Mucosa of gallbladder (tissue), 1 donor: ENCODE measurements at places on chromosomes 3 and 15. TPM values are rescaled to one million over a fixed set of nuclear protein-coding genes. Genes with fewer than 3 reads are reported as not detected.

ADGRG7 gene
- 2.0 TPM for total RNA-seq

DNA sequence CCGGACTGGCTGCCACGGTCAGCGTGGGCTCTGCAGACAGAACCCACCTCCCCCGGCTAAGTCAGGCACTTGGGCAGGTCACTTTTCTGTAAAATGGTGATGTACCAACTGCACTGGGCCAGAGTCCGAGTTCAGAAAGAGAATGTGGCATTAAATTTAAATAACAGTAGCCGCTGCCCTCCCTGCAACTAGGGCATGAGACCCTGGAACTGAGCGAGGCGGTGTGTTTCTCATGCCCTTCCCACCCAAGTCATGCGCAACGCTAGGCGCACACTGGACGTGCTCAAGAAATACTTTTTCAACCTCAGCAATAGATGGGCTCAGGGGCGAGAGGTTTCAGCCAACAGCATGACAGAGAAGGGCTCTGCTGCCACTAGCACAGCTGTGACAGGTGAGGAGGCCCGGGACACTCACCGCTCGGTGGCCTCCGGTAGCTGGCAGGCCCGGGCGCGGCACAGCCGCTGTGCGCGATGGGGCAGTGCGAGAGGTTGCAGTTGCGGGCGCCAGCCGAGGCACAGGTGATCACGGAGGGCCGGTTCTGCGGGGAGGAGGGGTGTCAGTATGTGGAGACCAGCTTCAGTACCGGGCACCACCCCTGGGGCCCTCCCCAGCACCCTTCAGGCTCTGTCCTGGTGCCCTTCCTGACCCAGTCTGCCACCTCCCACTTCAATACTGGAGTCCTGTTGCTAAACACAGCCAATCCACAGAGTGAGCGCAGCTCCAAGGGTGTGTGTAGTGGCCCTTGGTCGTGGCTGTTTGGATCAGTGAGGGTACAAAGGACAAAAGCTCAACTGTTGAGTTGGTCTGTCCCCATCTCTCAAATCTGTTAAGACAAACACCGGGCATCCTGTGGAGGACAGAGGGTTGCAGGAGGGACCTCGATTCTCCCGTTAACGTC is 84.5 kb downstream of the VGLL4 start:
- DNase-seq: no peak

DNA sequence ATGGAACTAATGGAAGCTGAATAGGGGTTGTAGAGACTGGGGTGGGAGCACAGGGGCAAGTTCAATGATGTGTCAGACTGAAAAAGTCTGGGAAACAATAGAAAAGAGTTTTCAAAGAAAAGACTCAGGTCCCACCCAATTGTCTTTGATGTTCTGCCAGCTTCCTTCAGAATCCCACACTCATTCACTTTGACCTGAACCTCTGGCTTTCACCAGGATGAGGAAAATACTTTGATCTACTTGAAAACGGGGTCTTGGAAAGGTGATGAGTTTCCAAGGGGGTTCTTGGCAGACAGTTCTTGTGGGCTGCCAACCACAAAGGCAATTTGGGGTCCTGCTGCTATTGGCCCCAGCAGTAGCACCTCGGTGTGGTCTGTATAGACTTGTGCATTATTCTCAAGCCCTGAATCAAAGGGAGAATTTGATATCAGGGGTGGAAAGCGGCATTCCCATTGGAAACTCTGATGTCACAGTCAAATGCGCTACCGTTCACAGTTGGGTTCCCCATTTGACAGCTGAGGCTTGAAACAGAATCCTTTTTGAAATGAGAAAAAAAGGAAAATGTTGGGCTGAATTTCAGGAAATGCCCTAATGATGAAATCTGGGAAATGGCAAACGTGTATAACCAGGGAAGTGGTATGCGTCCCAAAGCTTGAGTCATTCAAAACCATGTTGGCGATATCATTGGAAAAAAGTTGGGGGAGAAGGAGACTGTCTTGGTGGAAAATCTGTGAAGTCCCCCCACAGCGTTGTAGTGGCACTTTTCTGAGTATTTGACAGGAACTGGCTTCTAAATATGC is 229.2 kb upstream of the LRTM1 start:
- no peak for DNase-seq

DNA sequence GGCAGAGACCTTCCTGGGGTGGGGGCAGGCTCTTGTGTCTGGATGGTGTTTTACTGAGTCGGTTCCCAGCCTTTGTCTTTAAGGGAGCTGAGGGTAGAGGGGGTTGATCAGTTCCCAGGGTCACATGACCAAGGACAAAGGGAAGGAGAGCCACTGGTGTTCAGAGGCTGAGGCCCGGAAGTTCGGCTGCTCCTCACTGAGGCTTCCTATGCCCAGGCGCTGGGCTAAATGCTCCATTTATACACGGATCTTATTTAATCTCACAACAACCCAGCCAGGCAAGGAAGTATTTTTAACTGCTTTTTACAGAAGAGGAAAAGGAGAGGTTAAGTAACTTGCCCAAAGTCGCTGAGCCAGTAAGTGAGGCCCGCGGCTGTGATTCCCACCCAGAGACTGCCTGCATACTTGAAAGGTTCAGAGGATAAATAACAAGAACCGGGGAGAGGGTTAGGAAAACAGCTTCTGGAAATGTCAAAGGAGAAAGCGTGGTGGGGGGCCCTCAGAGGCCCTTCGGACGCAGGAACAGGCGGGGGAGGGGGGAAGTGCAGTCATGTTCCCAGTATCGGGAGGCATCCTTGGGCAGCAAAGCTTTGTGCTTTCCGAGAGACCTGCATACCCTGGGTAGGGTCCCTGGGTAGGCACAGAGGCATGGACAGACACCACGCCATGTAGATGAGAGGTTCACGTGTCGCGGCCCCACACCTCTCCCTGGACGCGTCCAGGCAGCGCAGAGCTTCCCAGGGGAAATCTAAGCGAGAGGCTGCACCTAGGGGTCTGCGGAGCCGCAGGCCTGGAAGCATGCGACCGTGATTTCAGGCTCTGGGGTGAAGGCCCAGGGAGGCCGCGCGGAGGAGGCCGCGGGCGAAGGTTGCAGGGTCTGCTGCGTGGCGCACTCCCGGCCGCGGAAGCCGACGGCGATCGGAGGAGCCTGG is 21.3 kb downstream of the EPHB3 start:
- DNase-seq: peak; percentile 50

STRA6 gene
- total RNA-seq: 0.75 TPM

DNA sequence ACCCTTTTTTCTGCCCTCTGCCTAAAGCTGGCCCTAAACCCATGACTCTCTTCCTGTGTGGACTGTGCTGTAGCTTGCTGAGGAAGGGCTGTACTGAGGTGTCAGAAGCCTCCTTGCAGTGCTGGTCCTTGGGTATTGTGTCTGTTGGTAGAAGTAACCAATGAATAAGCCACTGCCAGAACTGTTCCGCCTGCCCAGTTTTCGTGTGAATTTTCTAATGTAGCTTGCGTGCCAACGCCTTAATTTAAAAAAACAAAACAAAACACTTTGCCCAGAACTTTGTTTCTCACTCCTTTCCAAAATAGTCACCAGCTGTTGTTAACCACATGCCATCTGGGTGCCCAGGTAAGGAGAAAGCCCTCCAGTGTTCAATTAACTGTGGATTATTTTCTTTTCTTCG is 101.9 kb downstream of the KLHL25 start:
- DNase-seq: no peak

- no peak for DNase-seq
Measured at GRCh38 chr3:112167758-112168157, 34.7 kb upstream of the GCSAM start.

DNA sequence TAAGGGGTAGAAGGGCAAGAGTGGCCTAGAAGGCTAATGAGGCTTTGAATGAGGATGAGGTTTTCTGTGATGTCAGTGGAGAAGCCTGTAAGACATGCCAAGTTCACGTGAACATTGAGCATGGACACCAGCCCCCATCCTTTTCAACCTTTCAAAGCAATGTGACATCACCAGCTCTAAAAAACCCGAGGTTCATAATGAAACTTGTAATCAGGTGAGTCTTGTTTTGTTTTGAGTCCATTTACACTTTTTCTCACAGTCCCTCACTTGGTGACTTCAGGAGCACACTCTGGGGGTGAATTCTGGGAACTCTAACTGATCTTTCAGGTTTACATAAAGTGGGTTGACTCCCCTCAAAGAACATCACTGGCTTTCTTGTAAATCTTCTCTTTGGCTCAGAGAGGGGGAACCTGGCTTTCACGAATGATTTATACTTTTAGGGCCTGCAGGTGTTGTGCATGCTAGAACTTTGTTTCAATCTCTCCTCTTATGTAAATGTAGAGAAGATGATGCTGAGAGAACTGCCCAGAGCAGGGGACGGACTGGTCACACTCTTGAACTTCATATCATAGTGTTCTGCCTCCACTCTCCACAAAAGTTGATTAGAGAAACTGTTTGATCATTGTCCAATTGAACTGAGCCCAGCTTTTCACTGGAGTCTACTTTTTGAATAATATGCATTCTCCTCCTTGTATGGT is 224.7 kb upstream of the SATB1 start:
- DNase-seq: no peak

DOCK3 gene
- 1.3 TPM for total RNA-seq

DNA sequence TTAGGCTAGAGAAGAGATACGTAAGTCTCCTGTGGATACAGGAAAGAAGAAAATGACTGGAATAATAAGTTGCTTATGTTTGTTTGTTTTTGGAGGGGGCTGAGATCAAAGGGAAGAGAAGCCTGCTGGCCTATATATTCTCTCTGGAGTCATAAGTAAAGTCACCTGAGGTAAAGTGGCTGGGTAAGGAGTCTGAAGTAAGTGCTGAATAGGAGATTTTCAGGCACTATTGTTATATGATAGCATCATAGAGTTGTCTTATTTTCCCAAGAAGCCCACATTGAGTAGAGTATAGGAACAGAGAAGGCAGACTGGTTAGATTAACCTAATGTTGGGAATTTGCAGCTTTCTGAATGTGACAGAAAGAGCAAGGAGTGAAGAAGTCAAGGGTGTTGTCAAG is 10.7 kb downstream of the TBC1D23 start:
- no peak for DNase-seq

FEZF2 gene
- total RNA-seq: not detected

- DNase-seq: no peak
Measured at GRCh38 chr3:102180280-102180931, 254.4 kb upstream of the ZPLD1 start.

DNA sequence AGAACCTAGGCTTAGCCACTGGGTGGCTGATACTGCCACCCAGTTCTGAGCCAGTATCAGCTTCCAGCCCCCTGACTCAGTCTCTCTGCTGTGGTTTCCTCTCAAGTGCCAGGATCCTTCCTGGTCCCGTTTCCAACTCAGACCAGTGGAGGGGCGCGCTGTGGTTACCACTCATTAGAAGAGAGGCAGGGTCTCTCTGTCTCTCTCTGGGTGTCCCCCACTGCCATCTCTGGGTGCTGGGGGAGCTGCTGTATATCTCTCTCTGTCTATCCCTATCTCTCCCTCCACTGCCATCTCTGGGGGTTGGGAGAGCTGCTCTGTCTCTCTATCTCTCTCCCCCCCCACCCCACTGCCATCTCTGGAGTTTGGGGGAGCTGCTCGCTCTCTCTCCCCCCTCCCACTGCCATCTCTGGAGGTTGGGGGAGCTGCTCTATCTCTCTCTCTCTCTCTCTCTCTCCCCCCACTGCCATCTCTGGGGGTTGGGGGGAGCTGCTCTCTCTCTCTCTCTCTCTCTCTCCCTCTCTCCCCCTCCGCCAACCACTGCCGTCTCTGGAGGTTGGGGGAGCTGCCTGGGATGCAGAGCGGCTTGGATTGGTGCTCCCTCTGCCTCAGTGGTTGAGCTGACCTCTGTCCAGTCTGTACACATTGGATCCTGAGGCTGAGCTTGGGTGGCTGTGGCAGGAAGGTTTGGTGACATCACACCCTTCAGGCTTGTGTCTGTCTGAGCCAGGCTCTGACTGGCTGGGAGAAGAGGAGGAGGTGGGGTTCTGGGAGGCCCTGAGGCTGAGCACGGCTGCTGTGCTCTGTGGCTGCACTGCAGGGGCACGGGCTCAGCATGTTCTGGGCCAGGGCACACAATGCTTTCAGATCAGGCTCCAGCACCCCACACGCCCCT is 98.9 kb downstream of the APBA2 start:
- DNase-seq: no peak

DNA sequence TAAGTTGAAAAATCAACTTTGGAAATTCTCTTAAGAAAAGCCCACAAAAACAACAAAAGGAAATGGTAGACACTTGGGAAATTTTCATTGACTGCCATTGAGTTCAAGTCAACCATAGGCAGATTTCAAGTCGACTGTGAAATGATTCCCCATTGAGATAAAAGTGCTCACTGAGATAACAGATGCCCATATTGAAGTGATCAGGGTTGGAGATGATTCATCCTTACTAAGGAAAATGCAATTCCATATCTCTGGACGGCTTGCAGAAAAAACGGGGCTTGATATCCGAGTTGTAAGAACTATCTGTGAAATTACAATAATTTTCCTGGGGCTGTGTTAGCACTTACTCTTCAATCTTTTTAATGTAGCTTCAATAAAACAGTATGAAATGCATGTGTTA is 373.1 kb upstream of the THRB start:
- DNase-seq: no peak

DNA sequence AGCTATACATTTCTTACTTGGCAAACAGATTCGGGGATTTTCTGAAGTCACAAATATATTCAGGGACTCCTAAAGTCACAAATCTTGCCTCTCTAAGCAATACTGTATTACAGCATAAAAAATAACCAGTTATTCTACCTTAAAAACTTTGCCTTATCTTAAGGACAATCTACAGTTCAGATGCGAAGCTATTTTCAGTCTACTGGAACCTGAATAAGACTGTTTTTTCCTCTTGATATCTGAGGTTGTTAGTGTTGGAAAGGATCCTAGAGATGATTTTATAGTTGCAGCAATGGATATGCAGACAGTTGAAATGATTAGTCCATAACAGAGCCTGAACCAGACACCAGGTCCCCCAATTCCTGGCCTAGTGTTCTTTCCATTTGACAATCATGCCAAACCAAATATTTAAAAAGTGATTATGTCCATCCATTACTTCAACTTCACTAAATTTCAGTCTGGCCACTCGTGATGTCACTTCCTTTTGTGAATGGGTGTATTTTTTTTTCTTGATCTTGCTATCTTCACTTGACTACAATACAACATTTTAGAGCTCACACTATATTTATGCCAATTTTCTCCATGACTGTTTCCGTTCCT is 1.8 kb downstream of the HDGFL3 start:
- no peak for DNase-seq

AGTR1 gene
- 1.9 TPM for total RNA-seq

EXOG gene
- 11.5 TPM for total RNA-seq

- no peak for DNase-seq
Measured at GRCh38 chr3:151709847-151710246, 23.9 kb upstream of the AADACL2 start.

- no peak for DNase-seq
Measured at GRCh38 chr15:96340598-96341512, 10.4 kb downstream of the NR2F2 start.

DNA sequence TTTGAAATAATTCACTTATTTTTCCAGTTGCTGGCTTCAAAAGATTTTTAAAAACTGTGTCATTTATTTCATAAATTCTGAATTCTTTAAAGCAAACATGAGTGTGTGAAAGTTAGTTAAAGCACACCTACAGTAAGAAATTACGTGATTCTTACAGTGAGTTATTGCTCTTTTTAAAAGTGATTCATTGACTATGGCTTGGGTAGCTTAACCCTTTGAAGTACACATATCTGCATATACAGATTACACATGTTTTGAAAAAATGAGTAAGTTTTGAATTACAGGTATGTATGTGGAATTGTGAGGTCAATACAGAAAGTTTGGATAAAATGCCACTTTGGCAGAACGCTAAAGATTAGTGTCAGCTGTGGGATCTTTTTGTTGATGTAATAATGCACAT is 64.5 kb upstream of the MBNL1 start:
- DNase-seq: no peak
